CD8-positive, alpha-beta memory T cell (primary cell): ENCODE measurements at places on chromosomes 12 and 14. TPM values are rescaled to one million over a fixed set of nuclear protein-coding genes. Genes with fewer than 3 reads are reported as not detected.

DNA sequence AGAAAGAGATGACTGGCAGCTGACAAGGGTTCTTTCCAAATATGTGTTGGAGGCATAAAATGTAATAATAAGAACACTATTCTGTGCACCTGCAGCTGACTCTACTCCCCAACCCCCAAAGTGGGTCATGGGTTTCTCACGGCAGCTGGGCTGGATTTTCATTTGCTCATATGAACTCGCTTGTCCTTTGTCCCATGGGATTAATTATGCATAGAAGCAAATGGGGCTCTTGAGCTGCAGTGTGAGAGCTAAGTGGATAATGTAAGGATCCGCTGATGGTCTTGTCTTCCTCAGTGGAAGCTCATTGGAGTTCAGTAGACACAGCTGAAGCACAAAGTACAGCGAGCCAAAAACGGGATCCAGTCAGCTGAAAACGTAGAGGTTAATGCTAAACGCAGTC lies 46.3 kb downstream of the TTC8 start:
- no peak for DNase-seq
- H3K36me3 ChIP-seq: no peaks in the 10 kb centered on the region
- no peaks in the 10 kb centered on the region for H3K4me1 ChIP-seq
- H3K27ac ChIP-seq: no peak overlapping the region

DNA sequence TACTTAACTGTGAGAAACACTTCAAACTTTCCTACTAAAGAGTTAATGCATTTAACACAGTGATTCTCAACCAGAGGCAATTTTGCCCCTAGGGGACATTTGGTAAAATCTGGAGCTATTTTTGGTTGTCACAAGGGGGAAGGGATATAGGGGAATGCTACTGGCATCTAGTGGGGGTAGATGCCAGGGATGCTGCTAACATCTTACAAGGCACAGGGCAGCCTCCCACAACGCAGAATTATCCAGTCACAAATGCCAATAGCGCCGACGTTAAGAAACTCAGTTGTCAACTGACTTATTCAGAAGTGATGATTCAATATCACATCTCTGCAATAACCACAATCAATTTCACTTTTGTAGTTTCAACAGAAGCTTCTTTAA lies 2.0 kb downstream of the EEA1 start:
- H3K27me3 ChIP-seq: no peaks in the 10 kb centered on the region
- peaks cover 27% of the 10 kb centered on the region for H3K4me1 ChIP-seq
- H3K4me3 ChIP-seq: no peak overlapping the region
- H3K27ac ChIP-seq: no peak overlapping the region
- DNase-seq: peak; percentile 54

DNA sequence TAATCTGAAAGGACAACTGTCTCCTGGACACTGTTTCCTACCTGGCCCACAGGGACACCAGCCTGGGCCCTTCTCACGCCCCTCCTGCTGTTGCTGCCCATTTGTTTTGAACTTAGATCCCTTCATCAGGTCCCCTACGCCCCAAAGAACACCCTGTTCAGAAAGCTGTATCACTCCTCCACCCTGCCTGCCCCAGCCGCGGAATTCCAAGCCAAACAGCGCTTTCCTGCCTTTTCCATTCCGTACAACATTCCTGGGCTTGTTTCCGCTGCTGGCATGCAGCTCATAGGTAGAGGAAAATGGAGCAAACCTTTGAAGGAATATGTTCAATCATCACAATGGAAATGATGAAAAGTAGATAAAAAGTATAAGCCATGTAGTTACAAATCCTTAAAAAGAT lies 12.8 kb upstream of the GSG1 start:
- H3K27me3 ChIP-seq: no peaks in the 10 kb centered on the region
- no peak overlapping the region for H3K27ac ChIP-seq
- no peaks in the 10 kb centered on the region for H3K4me1 ChIP-seq
- H3K4me3 ChIP-seq: no peak overlapping the region

- H3K27ac ChIP-seq: no peak overlapping the region
- DNase-seq: no peak
- H3K4me3 ChIP-seq: no peak overlapping the region
- H3K36me3 ChIP-seq: no peaks in the 10 kb centered on the region
- peaks cover 11% of the 10 kb centered on the region for H3K4me1 ChIP-seq
- H3K27me3 ChIP-seq: no peaks in the 10 kb centered on the region
These were observed 2.2 kb upstream of the KCNH3 start for GRCh38 chr12:49536526-49537071.

- H3K4me1 ChIP-seq: peaks cover 16% of the 10 kb centered on the region
- H3K27ac ChIP-seq: no peak overlapping the region
- H3K36me3 ChIP-seq: peaks cover 45% of the 10 kb centered on the region
- no peaks in the 10 kb centered on the region for H3K27me3 ChIP-seq
These were observed 5.6 kb downstream of the KRR1 start for GRCh38 chr12:75505706-75506312.

The USP44 gene
- total RNA-seq: 5.8 TPM

- DNase-seq: no peak
- H3K36me3 ChIP-seq: no peaks in the 10 kb centered on the region
- no peak overlapping the region for H3K4me3 ChIP-seq
- peaks cover 16% of the 10 kb centered on the region for H3K4me1 ChIP-seq
- no peaks in the 10 kb centered on the region for H3K27me3 ChIP-seq
- H3K27ac ChIP-seq: no peak overlapping the region
These were observed 124.6 kb upstream of the ATF7IP start for GRCh38 chr12:14240873-14241220.

The GLI1 gene
- 0.55 TPM for total RNA-seq

- DNase-seq: no peak
- no peaks in the 10 kb centered on the region for H3K36me3 ChIP-seq
- H3K27ac ChIP-seq: no peak overlapping the region
- H3K4me1 ChIP-seq: no peaks in the 10 kb centered on the region
- no peaks in the 10 kb centered on the region for H3K27me3 ChIP-seq
These were observed 49.2 kb upstream of the SSTR1 start for GRCh38 chr14:38158468-38158867.

DNA sequence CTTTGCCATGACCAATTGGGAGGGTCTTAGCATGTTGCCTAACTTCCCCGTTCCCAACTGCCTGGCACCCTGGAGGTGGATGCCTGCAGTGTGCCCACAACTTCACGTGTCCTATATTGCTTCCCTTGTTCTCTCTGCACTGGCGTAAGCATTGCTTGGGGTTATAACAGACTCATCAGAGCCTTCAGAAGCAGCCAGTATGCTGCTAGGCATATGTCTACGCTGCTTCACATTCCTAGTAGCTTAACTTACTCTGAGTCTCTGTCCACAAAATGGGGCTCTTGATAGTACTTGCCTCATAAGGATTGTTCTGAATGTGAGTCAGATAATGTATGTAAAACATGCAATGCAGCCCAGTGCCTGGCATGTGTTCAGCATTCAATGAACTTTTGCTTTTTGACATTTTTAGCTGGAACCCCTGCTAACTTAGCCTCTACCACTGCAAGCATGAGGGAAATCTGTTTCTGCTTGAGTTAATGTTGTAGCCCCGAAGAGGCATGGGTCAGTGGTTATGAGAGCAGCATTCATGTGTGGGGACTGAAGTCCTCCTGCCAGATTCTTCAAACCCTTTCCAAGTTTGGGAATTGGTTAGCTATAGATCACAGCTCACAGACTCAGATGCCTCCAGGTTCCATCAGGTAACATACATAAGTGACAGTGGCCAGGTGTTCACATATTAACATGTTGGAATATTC lies 2.8 kb downstream of the SLC5A8 start:
- H3K4me3 ChIP-seq: no peak overlapping the region
- no peak for DNase-seq
- no peaks in the 10 kb centered on the region for H3K27me3 ChIP-seq
- H3K36me3 ChIP-seq: no peaks in the 10 kb centered on the region

The PROX2 gene
- total RNA-seq: 0.24 TPM

- peak; percentile 31 for DNase-seq
- H3K4me3 ChIP-seq: no peak overlapping the region
- no peak overlapping the region for H3K27ac ChIP-seq
- H3K36me3 ChIP-seq: no peaks in the 10 kb centered on the region
- peaks cover 19% of the 10 kb centered on the region for H3K4me1 ChIP-seq
These were observed 24.4 kb downstream of the DHRS2 start for GRCh38 chr14:23660290-23661226.

GRCh38 chr14:99612738-99613330 lies 8.8 kb upstream of the CCDC85C start:
- H3K27ac ChIP-seq: no peak overlapping the region
- no peaks in the 10 kb centered on the region for H3K36me3 ChIP-seq
- H3K4me1 ChIP-seq: no peaks in the 10 kb centered on the region

GRCh38 chr14:79483477-79484388 lies 727.6 kb downstream of the DIO2 start:
- H3K27ac ChIP-seq: no peak overlapping the region
- no peaks in the 10 kb centered on the region for H3K27me3 ChIP-seq
- no peak for DNase-seq
- H3K4me3 ChIP-seq: no peak overlapping the region

- DNase-seq: no peak
- no peak overlapping the region for H3K27ac ChIP-seq
- H3K4me1 ChIP-seq: peaks cover 28% of the 10 kb centered on the region
- H3K4me3 ChIP-seq: no peak overlapping the region
These were observed 137.3 kb downstream of the FOXN3 start for GRCh38 chr14:89279649-89280232.

DNA sequence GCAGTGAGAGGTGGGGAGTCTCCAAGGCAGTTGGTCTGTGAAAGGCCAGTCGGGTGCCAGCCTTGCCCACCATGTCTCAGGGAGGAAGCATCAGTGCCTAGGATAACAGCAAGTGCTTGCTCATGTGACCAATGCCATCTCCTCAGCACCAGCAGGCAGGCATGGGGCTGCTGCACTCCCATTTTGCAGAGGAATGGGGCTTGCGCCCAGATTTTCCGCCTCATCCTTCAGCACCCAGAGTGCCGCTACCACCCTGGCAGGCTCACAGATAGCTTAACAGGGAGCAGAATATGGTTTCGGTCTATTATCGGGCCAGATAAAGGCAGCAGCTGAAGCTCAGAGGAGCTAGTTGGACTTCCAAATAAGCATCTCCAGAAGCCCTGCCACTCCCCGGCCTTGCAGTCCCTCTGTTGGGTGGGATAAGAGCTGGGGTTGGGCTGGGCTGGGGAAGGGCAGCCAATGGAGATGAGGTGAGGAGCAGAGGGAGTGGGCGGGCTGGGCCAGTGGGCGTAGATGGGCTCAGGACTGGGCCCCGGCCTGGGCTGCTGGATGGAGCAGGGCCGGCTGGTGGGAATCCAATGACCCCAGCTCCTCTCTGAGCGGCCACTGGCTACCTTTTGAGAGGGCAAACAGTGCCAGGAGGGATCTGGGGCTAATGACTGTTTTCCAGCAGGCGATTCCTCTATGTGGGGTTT lies 8.4 kb upstream of the KRT80 start:
- DNase-seq: no peak
- no peaks in the 10 kb centered on the region for H3K4me1 ChIP-seq
- H3K36me3 ChIP-seq: no peaks in the 10 kb centered on the region
- H3K27me3 ChIP-seq: no peaks in the 10 kb centered on the region
- no peak overlapping the region for H3K4me3 ChIP-seq
- no peak overlapping the region for H3K27ac ChIP-seq

DNA sequence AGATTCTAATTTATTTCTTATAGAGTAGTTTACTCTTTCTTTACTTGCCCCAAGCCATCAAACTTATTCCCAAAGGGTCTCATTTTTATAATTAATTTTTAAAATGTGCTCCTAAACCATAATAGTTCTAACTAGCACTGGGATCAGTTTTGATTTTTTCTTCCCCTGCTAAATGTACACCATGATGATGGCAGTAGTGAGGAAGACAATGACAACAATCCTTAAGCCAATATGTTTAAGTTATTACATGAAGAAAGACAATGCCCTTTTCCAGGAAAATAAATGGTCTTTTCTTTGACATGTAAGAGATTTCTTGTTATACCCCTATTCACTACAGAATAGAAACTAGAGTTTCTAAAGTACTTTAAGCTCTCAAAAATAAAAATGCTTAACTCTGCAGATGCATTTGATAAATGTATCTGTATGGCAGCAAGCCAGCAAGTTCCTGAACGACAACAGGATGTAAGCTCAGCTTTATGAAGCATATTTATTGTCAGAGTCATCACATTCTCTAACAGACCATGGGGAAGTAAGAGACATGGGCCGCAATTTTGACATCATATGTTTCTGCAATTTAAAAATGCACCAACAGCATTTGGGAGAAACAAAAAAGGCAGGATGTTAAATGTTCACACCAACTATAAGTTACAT lies 36.0 kb upstream of the SNX6 start:
- no peaks in the 10 kb centered on the region for H3K27me3 ChIP-seq
- H3K27ac ChIP-seq: no peak overlapping the region
- no peaks in the 10 kb centered on the region for H3K36me3 ChIP-seq
- H3K4me3 ChIP-seq: no peak overlapping the region

The TNFAIP2 gene
- 0.70 TPM for total RNA-seq

DNA sequence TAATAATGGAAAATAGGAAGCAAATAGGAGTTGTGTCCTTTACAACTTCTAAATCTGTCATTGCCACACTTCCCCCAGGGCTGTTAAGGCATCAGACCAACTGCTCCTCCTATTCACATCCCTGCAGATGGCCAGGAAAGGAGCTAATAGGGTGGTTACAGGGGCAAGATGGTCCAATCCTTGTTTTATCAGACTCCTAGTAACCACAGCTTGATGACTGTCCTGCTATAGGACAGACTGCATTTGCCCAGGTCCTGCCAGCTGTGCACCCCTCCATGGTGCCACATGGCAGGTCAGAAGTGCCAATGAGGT lies 10.9 kb upstream of the KRT2 start:
- H3K4me1 ChIP-seq: peaks cover 6% of the 10 kb centered on the region
- H3K27ac ChIP-seq: peak overlapping the region; percentile 19
- no peaks in the 10 kb centered on the region for H3K36me3 ChIP-seq
- no peak for DNase-seq

The OR4E2 gene
- not detected for total RNA-seq

GRCh38 chr12:58701536-58701935 lies 218.8 kb downstream of the LRIG3 start:
- H3K36me3 ChIP-seq: no peaks in the 10 kb centered on the region
- H3K27me3 ChIP-seq: no peaks in the 10 kb centered on the region
- H3K27ac ChIP-seq: no peak overlapping the region
- H3K4me3 ChIP-seq: no peak overlapping the region

- H3K4me1 ChIP-seq: peaks cover 9% of the 10 kb centered on the region
- DNase-seq: no peak
- no peaks in the 10 kb centered on the region for H3K36me3 ChIP-seq
- H3K27me3 ChIP-seq: no peaks in the 10 kb centered on the region
- no peak overlapping the region for H3K4me3 ChIP-seq
- H3K27ac ChIP-seq: no peak overlapping the region
These were observed 47.3 kb downstream of the CORO1C start for GRCh38 chr12:108683906-108684556.

DNA sequence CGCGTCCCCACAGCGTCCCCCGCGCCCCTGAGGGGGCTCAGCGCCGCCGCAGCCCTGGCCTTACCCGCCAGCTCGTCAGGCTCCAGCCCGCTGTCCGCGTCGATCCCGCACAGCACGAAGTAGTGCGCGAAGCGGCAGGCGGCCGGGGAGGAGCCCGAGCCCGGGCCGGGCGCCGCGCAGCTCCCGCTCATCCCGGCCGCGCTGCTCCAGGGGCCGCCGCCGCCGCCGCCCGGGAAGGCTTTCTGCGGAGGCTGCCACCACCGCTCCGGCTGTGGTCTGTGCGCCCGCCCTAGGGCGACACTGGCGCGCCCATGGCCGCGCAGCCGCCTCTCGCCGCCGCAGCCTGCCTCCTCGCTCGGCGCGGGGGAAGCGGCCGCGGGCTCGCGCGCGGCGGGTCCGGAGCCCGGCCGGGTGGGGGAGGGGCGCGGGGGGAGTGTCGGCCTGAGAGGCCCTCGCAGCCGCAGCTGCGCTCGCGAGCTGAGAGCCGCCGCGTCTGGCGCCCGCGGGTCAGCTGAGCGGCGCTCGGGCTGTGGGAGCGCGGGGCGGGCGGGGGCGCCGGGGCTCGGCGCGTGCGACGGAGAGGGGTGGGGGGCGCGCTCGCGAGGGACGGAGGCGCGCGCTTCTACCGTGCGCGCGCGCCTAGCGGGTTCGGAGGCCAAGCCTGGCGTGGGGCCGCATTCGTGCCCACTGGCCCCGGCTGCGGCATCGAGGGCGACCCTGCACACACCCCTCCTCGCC lies at the start of gene DENND5B:
Gene DENND5B (minus strand): TSS at position 495 of the 738 bp plus-strand sequence. CDS start 304 bp downstream, at position 191.
- peak within 1 kb of the TSS; percentile 45 for H3K4me3 ChIP-seq
- no peaks in the 10 kb centered on the region for H3K36me3 ChIP-seq
- no peak for DNase-seq
- peaks cover 6% of the 10 kb centered on the region for H3K4me1 ChIP-seq
